ENCODE measurements at places on chromosomes 4 and X. TPM values are rescaled to one million over a fixed set of nuclear protein-coding genes. Genes with fewer than 3 reads are reported as not detected.

DNA sequence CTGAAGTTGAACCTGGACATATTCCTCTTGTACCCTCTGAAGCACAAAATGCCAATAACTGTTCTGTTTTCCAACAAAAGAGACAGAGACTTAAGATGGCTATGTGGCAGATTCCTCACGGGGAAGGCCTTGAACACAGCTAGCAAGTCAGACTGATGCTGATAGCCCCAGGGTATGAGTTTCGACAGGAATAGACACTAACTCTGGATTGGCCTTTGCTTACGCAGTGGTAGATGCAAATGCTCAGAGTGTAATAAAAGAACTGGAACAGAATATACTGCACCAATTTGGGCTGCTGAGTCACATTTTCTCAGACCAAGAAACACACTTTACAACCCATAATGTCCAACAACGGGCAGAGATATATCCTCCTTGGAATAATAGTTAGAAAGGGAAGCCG is 173.8 kb downstream of the DLG3 start:
- no peak for DNase-seq

DNA sequence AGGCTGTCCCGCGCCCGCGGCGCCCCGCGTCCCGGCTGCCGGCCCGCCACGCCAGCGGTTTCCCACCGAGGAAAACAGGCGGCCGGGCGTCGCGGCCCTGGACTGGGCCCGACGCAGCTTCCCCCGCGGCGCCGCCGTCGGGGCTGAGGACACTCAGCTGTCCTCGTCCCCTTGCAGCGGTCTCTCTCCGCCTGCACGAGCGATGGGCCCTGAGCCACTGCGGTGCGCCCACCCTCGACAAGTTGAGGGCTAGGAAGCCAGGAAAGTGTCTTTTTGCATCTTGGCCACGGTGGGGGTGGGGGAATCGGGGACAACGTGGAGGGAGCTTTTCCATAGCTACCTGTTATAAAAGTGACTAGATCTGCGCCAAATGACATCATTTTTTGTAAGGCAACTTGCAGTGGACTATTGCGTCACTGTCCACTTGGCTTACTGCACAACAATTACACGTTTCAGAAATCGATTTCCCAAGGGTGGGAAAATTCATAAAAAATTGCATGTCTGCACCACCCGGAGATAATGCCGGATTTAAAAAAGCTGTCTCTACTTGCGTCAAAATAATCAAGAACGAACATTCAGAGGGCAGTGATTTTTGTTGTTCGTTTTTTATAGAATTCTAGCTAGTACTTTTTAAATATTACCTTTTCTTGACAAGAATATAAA is 1.1 kb downstream of the KLHL15 start:
- DNase-seq: peak; percentile 64

DNA sequence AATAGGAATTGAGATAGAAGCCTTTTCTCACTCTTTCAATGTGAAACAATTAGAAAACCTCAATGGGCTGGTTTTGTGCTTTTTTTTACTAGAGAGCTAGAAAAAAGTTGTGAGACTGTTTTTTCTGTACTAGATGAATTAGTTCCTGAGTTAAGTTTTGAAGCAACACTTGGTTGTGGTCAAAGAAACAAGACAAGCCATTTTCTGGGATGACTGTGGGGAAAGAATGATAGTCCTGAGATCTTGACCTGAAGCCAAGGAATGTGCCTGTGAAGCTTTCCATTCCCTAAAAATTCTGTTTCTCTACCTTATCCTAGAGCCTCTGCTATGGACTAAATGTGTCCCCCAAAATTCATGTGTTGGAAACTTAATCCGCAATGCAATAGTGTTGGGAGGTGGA is 157.8 kb upstream of the TLL1 start:
- DNase-seq: no peak

GRCh38 chr4:61041527-61041926 is 158.6 kb upstream of the ADGRL3 start:
- no peak for DNase-seq

Gene ELMOD2
- 35.1 TPM for total RNA-seq
